ENCODE measurements at places on chromosomes 11 and 22. TPM values are rescaled to one million over a fixed set of nuclear protein-coding genes. Genes with fewer than 3 reads are reported as not detected.
A peak's percentile ranks its signal among the peaks of the same experiment; 100 is the strongest.

- H3K27ac ChIP-seq = no peak overlapping the region
- H3K27me3 ChIP-seq = no peaks in the 10 kb centered on the region
- no peak for DNase-seq
- no peaks in the 10 kb centered on the region for H3K4me1 ChIP-seq
- H3K4me3 ChIP-seq = no peak overlapping the region
- H3K36me3 ChIP-seq = peaks cover 7% of the 10 kb centered on the region
These were observed 81.5 kb upstream of the BID start for GRCh38 chr22:17855572-17856290.

FAR1 gene
- total RNA-seq = 39.5 TPM

GLB1L3 gene
- total RNA-seq = 7.1 TPM

SLC37A2 gene
- 0.46 TPM for total RNA-seq

DNA sequence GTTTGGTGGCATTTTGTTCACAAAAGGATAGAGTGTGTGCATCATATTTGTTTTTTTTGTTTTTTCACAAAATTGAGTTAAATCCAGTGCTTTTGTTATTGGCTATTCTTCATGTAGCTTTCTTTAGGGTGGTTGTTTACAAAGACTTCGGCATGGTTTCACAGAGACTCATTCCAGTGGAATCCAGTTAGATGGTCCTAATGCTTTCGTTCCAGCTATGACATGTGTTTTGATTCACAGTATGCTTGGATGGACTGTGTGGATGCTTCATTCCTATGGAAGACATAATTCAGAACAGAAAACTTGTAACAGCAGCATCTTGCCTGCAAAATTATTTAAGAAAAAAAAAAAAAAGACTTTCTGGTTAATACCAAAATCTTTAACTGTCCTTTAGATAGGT, 97.9 kb downstream of the PDHX start:
- no peak for DNase-seq

DNA sequence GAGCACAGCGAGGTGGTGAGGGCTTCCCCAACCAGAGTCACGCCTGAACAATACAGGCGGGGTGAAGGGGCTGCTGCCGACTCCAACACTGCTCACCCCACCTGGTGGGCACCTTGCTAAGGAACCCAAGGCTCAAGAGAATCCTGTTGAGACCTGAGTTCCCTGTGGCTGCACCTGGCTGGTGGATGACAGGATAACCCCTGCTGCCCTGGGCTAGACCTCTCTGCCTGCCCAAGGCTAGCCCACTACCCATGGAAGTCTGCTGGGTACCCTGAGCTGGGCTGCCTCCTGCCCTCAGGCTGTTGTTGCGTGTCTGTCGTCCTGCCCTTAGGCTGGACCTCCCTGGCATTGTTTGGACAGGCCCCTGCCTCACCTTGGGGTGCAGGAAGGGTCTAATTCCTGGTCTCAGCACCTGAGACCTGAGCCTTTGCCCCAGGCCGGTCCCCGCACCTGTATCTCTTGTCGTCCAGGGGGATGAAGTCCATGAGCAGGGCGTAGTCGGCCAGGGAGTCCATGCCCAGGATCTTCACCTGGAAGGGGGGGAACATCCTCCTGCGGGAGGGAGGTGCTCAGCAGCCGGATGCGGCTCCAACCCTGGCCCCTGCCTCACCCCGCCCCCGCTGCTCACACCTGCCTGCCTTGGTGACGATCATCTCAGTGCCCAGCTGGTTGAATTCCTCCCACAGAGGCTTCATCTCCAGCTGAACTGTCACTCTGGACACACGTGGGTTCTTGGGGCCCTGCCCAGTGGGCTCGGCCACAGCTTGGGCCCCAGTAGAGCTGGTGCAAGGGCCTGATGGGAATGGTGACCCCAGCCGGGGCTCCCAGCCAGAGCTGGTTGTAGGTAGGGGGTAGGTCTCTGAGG, 4.9 kb upstream of the NUDT8 start:
- H3K4me3 ChIP-seq = no peak overlapping the region
- no peaks in the 10 kb centered on the region for H3K27me3 ChIP-seq
- H3K36me3 ChIP-seq = no peaks in the 10 kb centered on the region
- H3K4me1 ChIP-seq = peaks cover 6% of the 10 kb centered on the region
- no peak overlapping the region for H3K27ac ChIP-seq

NCF4 gene
- 9.3 TPM for total RNA-seq

DNA sequence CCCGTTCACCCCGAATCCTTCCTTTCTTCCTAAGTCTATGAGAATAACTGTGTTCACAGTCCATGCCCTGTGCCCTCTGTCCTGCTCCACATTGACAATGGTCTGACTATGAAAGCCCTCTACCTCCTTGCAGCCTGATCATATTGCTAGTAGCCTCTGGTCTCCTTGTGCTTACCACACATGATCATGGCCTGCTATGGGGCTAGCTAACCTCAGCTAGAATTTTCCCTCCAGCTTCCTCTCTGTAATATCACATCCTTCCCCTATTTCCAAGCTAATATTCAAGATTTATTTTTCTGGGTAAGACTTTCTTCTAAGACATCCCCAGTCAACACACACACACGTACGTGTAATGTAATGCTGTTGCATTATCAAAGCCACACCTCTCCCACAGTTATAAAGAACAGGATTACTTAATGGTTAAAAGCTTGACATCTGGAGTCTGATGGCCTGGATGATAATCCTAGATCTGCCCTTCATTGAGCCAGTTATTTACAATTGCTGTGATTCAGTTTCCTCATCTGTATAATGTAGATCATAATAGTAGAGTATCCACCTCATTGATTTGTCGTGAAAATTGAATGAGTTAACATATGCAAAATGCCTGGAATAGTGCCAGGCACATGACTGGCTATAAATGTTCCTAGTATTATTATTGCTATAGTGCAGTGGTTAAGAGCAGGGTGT, 214.4 kb upstream of the BLID start:
- DNase-seq = no peak
- H3K27me3 ChIP-seq = no peaks in the 10 kb centered on the region
- H3K36me3 ChIP-seq = no peaks in the 10 kb centered on the region
- no peaks in the 10 kb centered on the region for H3K4me1 ChIP-seq
- no peak overlapping the region for H3K4me3 ChIP-seq
- no peak overlapping the region for H3K27ac ChIP-seq

- H3K27me3 ChIP-seq = no peaks in the 10 kb centered on the region
- H3K27ac ChIP-seq = no peak overlapping the region
- H3K4me1 ChIP-seq = peaks cover 67% of the 10 kb centered on the region
- H3K4me3 ChIP-seq = no peak overlapping the region
These were observed 126.7 kb upstream of the MTMR2 start for GRCh38 chr11:96050435-96051182.

DNA sequence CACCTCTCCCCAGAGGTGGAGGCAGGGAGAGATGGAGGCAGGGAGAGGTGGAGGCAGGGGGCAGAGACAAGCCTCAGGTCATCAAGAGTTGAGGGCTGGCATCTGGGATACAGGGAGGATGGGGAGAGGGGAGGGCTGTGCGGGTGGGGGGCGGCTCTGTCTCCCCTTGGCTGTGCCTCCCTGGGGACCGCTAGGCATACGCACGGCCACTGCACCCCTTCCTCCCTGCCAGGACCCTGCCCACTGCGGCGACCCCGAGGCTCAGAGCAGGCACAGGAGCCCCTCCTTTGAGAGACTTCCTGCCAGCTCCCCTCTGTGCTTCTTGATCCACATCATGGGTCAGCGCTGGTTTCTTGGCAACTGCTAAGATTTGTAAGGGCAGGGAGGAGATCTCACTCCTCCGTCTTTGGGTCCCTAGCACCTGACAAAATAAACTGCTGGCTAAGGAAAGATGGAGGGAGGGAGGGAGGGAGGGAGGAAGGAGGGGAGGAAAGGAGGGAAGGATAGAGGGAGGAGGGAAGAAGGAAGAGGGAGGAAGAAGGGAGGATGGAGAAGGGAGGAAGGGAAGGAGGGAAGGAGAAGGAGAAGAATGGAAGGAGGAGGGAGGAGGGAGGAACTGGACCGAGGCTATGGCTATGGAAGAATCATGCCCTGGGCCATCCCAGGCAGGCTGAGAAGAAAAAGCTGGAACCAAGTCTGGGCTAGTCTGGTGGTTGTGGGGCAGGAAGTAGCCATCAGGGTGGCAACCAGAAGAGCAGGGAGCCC, 18.5 kb downstream of the PRR33 start:
- no peaks in the 10 kb centered on the region for H3K27me3 ChIP-seq
- H3K36me3 ChIP-seq = no peaks in the 10 kb centered on the region
- no peak overlapping the region for H3K27ac ChIP-seq
- no peak overlapping the region for H3K4me3 ChIP-seq
- peaks cover 40% of the 10 kb centered on the region for H3K4me1 ChIP-seq

DNA sequence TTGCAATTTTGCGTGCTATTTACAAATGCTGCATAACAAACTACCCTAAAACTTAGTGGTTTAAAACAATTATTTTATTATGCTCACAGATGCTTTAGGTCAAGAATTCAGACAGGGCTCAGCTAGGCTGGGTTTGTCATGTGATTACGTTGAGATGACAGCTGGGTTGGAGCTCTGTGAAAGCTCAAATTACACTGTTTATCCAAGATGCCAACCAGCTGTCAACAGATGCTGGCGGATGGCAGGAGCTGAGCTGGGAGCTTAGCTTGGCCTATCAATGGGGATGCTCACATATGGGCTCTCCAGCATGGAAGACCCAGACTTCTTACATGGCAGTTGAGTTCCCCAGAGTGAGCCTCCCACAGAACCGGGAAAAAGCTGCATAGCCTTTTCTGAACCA, 62.7 kb downstream of the STK33 start:
- H3K27me3 ChIP-seq = peaks cover 6% of the 10 kb centered on the region
- H3K4me1 ChIP-seq = no peaks in the 10 kb centered on the region
- H3K27ac ChIP-seq = no peak overlapping the region
- H3K4me3 ChIP-seq = no peak overlapping the region
- no peaks in the 10 kb centered on the region for H3K36me3 ChIP-seq

DNA sequence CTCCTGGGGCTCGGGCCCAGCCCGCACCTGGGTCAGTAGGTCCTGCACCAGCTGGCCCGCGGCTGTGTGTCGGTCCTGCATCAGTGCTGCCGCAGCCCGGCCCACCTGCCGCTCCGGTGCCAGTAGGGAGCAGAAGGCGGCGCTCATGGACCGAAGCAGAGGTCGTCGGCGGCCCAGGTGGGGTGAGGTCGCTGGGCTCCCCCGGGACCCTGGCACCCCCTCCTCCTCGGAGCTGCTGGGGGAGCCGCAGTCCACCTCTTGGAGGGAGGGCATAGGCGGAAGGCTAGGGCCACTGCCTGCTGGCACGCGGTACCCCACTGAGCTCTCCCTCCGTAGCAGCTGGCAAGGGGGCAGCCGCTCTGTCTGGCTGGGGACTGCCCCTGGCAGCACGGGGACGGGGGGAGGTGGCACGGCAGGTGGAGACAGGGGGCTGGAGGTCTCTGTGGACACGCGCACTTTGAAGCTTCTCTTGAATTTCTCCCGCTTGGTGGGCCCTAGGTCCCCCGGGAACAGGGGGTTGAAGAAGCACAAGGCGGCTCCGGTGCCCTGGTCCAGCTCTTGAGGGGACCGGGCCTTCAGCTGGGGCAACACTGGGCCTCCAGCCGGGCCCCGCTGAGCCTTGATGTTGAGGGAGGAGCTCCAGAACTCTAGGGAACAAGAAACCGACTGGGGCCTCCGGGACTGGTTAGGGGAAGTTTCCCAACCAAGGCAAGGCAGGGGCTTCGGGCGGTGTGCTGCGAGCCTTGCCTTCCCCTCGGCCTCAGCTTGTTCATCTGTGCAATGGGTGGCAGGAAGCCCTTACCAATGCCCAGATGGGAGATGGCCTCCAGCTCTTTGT, 1.4 kb downstream of the RIN1 start:
- no peak overlapping the region for H3K27ac ChIP-seq
- H3K4me1 ChIP-seq = peaks cover 21% of the 10 kb centered on the region
- peaks cover 9% of the 10 kb centered on the region for H3K36me3 ChIP-seq
- H3K4me3 ChIP-seq = no peak overlapping the region

ZW10 gene
- 15.2 TPM for total RNA-seq

DNA sequence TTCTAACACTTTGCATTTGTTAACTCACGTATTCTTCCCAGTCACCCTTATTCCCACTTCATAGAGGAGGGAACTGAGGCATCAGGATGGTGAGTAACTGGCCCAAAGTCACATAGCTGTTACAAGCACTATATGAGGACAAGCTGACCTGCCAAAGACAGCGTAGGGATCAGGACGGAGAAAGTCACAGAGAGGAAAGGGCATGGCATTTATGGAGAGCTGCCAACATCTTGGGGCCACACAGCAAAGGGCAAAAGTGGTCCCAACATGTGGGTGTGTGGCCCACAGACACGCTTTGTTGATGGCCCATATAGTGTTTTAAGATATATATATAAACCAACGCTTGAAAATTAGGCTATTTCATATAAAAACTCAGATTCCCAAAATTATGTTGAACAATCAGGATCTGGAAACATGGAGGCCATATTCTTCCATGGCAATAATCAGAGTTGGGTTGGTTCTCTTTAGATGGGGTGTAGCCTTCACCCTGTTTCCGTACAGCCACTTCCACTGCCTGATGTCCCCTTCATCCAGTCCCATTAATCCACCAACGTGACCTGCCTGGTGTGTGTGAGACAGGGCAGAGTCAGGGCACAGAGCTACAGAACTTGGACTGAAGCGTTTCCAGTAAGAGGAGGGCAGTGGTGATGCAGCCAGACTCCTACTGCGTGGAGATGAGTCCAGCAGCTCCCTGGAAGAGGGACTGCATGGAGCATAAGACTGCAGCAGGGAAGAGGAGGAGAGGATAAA, 39.9 kb upstream of the CD5 start:
- H3K27ac ChIP-seq = peak overlapping the region; percentile 99
- peaks cover 79% of the 10 kb centered on the region for H3K36me3 ChIP-seq
- H3K27me3 ChIP-seq = no peaks in the 10 kb centered on the region
- H3K4me3 ChIP-seq = peak overlapping the region; percentile 60
- DNase-seq = peak; percentile 9

- no peak for DNase-seq
- H3K4me3 ChIP-seq = no peak overlapping the region
- no peaks in the 10 kb centered on the region for H3K4me1 ChIP-seq
- no peaks in the 10 kb centered on the region for H3K27me3 ChIP-seq
- peaks cover 10% of the 10 kb centered on the region for H3K36me3 ChIP-seq
These were observed 21.4 kb downstream of the RELT start for GRCh38 chr11:73397468-73398131.

C22orf42 gene
- total RNA-seq = not detected

CDCA5 gene
- total RNA-seq = 111 TPM
